Chondrocyte (in vitro differentiated cells): ENCODE measurements at places on chromosomes 3 and 15. TPM values are rescaled to one million over a fixed set of nuclear protein-coding genes. Genes with fewer than 3 reads are reported as not detected.

SLC22A14 gene
- 0.62 to 1.2 TPM (median 0.75 TPM) in 3 replicates for total RNA-seq

SNX22 gene
- 0.15 to 0.28 TPM (median 0.27 TPM) in 3 replicates for total RNA-seq

DNA sequence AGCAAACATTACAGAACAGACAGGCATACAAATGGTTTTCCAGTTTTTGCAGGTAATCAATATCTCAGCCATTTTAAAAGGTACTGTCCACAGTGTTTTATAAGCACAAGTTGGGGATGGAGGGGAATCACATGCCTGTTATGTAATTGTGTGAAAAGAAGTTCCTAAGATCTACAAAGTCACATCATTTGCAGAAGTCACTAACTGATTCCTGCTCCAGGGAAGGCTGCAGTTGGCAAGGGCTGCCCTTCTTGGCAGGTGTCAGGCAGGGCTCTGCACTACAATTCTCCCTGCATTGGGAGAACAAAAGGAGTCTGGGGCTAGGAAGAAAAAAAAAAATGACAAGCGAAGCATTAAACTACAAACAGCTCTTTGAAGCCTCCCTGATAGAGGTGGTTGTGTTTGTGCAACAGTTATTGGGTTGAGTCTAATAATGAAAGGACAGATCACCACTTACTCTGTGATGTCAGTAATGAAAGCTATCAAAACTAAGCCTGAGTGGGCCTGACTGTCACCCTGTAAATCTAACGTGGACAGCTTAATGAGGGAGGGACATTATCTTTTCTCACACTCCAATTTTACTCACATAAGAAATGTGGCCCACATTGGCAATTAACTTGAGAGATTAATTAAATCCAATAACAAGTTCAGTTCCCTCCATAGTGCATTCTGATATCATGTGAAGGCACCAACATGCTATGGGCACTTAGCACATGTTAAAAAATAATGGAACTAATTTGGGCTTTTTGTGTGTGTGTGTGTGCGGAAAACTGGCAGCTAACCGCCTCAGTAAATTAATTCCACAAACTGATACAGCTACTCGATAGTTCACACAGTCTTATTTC, 242.9 kb downstream of the FHIT start:
- no peak for DNase-seq
- H3K36me3 ChIP-seq = no peaks in the 10 kb centered on the region
- H3K27me3 ChIP-seq = no peaks in the 10 kb centered on the region
- no peak overlapping the region for H3K27ac ChIP-seq

DNA sequence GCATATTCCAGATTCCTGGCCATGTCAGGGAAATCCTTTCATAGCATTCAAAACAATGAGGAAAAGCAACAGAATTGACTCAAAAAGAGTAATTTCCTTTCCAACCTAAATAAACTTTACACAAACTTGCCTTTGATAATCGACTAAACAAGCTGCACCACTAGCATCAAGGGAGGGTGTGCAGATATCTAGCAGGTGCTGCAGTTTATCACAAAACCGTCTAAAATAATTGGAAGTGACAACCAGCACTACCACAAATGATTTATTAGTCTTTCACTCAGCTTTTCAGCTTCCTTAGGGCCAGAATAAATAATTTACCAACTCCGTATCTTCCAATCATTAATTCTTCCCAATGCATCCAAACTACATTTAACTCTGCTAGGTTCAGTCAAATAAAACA, 71.7 kb downstream of the TBC1D5 start:
- peaks cover 11% of the 10 kb centered on the region for H3K4me1 ChIP-seq
- H3K27ac ChIP-seq = no peak overlapping the region
- no peaks in the 10 kb centered on the region for H3K27me3 ChIP-seq
- no peaks in the 10 kb centered on the region for H3K36me3 ChIP-seq
- DNase-seq = no peak

DNA sequence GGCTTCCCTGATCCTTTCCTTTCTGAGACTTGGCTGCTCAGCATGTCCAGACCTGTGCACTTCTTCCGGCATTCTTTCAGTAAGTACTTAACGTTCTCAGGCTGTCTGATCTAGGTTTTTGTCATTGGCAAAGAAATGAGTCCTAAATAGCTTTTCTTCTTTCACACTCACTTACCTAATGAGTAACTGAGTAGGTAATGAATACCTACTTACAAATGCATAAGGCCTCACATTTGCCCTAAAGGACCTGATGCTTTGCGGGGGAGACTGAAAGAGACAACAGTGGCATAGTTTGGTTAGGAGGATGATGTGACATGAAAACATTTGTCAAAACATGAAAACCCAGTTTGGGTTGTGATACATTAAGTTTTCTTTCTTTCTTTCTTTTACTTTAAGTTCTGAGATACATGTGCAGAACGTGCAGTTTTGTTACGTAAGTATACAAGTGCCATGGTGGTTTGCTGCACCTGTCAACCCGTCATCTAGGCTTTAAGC, 516.7 kb upstream of the CFAP20DC start:
- H3K4me1 ChIP-seq = peaks cover 36% of the 10 kb centered on the region
- H3K27ac ChIP-seq = peak overlapping the region; percentile 29
- H3K36me3 ChIP-seq = no peaks in the 10 kb centered on the region
- H3K27me3 ChIP-seq = no peaks in the 10 kb centered on the region
- H3K4me3 ChIP-seq = no peak overlapping the region
